Uterine smooth muscle cell (primary cell): ENCODE measurements at places on chromosomes 2 and 18. TPM values are rescaled to one million over a fixed set of nuclear protein-coding genes. Genes with fewer than 3 reads are reported as not detected.

EHD3 gene
- total RNA-seq: 14.2 and 22.1 TPM in 2 replicates

CDH19 gene
- total RNA-seq: under 0.01 TPM in 1 of 2 replicates, not detected in the other

GPR45 gene
- not detected in 2 replicates for total RNA-seq

GALNT5 gene
- total RNA-seq: 1.8 and 7.2 TPM in 2 replicates

DYSF gene
- 0.66 and 1.00 TPM in 2 replicates for total RNA-seq
